ENCODE measurements at places on chromosomes 7 and 10.

DNA sequence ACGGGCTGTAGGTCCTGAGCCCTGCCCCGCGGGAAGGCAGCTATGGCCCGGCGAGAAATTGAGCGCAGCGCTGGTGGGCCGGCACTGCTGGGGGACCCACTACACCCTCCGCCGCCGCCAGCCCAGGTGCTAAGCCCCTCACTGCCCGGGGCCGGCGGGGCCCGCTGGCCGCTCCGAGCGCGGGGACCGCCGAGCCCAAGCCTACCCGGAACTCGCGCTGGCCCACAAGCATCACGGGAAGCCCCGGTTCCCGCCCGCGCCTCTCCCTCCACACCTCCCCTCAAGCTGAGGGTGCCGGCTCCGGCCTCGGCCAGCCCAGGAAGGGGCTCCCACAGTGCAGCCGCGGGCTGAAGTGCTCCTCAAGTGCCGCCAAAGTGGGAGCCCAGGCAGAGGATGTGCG is 5.5 kb upstream of the CACUL1 start:
- DNase-seq, result no peak

- no peak for DNase-seq
These were observed 35.4 kb downstream of the PRR15 start for GRCh38 chr7:29599026-29599425.

DNA sequence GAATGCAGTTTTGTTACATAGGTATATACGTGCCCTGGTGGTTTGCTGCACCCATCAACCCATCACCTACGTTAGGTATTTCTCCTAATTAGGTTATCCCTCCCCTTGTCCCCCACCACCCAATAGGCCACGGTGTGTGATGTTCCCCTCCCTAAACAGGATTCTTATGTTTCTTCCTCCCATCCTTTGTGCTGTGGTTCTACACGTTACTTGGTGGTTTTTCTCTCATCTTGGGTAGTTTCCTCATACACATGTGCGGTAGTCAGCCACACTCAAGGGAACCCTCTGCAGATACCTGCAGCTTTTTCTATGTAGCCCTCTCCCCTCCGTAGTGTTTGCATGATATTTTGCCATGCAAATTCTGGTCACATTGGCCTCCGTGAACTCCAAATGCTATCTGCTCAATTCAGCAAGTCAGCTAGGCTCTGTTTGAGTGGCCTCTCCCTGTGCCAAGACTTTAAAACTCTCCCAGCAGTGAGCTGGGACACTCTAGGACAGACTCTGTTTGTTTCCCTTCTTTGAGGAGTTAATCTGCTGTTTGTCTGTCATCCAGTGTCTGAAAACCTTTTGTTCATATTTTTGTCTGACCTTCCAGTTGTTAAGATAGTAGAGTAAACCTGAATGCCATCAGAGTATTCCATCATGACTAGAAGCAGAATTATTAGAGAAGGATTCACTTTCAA is 41.0 kb downstream of the RABGEF1 start:
- no peak for DNase-seq

DNA sequence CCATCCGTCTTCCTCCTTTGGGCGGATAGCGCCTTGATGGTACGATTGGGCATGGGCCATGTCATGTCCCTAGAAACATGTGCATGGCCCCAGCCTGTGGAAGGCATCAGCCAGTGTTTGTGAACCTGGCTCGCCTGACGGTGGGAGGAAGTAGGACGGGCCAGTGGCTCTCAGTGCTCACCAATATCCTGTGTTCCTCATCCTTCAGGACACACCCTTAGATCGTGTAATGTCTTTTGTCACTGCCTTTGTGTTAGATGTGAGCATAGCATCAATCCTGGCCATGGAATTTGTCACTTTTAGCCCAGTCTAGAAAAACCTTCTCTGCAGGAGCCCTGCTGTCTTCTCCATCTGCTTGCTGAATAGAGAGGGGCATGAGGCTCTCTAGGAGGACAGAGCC is 77.6 kb downstream of the PFKFB3 start:
- DNase-seq, result no peak

- no peak for DNase-seq
These were observed 623.8 kb downstream of the SUGCT start for GRCh38 chr7:40758590-40758989.

DNA sequence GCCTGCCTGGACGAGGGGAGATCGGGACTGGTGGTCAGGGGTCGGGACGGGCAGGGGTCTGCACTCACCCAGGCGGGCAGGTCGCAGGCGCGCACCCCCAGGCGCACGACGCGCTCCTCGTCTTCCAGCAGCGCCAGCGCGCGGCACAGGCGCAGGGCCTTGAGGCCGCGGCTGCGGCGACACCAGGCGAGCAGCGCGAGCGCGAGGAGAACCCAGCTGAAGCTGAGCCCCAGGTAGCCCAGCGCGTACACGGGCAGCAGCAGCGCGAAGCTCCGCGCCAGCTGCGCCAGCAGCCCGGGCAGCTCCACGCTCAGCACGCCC is 328 bp downstream of the ESYT2 start:
- no peak for DNase-seq

- DNase-seq, result no peak
These were observed 185.7 kb upstream of the FZD8 start for GRCh38 chr10:35827783-35828182.

DNA sequence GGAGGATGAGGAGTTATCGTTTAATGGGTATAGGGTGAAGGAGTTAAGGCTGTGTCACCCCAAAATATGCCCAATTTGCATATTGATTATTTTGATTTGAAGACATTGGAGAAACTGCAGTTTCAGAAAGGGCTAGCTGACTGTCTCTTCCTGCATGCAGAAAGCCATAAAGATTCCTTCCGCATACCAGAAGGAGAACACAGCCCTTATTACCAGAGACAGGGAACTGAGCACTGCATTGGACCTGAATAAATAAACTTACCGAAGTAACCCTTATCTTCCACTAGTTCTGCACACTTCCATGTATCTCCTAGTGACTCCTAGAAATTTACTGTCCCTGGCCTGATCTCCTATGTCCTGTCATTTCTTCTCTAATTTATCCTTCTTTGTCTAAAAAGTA is 821.9 kb upstream of the AUTS2 start:
- DNase-seq, result no peak

GRCh38 chr10:21501091-21501490 is 24.4 kb downstream of the SKIDA1 start:
- DNase-seq, result no peak

DNA sequence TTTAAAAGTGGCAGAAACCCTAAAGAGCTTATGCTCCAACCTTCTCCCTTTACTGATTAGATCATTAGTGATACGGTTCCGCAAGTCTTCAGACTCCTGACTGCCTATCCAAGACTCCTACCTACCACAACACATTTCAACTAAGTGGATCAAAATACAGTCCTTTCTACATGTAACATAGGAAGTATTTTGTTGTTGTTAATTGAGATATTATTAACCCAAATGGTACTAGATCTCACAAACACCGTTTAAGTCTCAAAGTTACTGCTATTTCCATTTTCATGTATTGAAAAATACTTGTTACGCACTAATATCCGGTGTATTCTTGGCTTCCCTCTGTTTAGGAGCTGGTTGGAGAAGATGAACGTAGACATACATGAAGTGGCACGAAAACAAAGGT is 1.1 kb downstream of the FAM237B start:
- no peak for DNase-seq

DNA sequence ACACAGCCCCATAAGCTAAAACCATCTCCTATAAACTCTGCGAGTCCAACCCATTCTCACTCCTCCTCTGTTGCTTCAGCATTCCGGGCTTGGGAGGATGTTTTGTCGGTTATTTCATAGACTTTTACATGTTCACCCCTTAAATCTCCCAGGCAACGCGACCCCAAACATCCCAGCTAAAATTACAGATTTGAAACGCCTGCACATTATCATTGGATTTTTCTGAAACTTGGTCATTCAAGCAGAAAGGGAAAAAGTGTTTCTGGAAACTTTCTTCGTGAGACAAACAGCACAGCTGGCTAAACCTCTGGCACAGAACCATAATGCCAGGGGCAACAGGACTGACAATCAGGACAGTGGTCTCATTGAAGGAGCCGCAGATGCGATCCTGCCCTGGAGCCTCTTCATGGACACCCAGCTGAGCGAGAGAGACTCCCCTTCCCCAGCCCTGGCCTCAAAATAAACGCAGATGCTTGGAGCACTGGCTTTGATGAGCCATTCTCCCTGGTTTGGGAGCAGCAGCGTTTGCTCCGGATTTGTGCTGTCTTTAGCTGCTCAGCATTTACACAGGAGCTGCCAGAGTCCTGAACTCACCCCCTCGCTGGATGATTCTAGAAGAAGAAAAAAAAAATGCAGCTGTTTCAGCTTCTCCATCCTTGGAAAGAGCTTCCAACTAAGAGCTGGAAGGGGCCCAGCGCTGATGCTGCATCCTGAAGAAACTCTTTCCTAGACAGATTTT is 30.1 kb downstream of the AFAP1L2 start:
- no peak for DNase-seq

DNA sequence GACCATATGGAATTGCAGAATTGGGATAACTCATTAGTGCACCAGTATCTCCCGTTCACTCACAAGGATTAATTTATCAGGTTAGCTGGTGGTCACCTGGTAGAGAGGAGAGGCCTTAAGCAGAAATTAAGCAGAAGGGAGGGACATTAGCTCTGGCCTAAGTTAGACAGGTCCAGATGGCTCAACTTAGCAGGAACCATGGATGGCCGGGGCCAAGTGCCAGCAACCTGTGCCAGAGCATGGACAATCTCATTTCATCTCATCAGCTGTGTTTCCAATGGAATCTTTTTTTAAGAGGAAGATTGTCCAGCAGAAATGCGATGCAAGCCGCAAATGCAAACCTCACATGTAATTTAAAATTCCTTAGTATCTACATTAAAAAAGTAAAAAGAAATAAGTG is 82.2 kb downstream of the JCAD start:
- DNase-seq, result no peak

GRCh38 chr7:64636386-64636785 is 29.5 kb upstream of the ZNF107 start:
- no peak for DNase-seq

DNA sequence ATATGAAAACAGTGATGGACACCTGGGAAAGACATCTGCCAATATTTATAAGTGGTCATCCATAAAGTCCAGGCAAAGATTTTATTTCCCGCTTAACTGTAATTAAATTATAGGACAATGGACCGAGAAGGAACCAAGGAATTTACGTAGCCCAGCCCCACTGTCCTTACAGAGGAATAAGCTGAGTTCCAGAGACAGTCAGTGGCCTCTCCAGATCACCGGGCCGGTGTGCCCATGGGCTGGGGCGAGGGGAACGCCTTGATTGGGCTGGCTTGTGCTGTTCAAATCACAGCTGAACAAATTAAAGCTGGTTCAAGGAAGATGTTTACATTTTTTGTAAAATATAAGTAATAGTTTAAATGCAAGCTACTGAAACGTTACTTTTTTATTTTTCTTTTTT is 40.7 kb downstream of the PFKP start:
- DNase-seq, result no peak

DNA sequence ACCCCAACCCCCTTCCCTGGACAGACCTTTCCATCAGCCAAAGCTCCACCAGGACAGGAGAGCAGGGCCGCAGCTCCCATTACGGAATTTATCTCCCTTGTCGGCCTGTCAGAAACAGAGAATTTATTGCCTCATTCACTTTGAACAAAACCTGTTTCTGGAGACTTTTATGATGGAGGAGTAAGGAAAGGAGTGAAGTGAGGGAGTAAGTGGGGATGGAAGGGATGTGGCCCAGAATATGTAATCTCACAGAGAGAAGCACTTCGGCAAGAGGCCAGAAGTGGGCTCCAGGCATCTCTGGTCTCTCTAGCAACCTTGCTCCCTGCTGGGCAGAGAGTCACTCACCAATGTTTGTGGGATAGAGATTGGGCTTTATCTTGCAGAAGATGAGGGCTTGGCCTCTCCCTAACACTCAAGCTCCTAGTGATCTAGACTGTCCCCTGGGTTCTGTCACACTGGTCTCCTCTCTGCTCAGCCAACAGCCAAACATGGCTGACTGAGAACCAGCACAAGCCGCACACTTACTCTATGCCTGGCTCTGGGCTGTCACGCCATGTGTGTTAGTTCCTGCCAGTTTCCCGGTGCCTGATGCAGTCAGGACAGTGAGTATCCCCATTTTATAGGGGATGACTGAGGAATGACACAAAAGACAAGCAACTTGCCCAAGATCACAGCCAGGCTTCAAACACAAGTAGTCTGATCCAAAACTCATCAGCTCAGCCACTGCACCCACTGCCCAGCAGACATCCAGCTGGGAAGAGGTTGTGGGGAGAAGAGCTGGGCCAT is 149.4 kb upstream of the ZMIZ1 start:
- no peak for DNase-seq

GRCh38 chr10:49106451-49106850 is 8.9 kb downstream of the VSTM4 start:
- no peak for DNase-seq

DNA sequence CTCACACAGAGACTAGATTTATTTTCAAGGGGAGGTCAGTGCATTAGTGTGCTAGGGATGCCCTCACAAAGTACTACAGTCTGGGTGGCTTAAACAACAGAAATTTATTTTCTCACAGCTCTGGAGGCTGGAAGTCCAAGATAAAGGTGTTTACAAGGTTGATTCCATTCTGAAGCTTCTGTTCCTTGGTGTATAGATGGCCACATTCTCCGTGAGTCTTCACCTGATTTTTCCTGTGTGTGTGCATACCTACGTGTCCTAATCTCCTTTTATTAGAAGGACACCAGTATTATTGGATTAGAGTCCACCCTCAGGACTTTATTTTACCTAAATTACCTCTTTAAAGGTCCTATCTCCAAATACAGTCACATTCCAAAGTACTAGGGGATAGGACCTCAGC is 91.7 kb upstream of the FRMD4A start:
- no peak for DNase-seq

GRCh38 chr10:97572214-97572989 is at the start of gene ANKRD2:
ANKRD2 (plus strand) TSS chr10:97572779; CDS start chr10:97572789, 10 bp downstream.
- DNase-seq, result no peak

DNA sequence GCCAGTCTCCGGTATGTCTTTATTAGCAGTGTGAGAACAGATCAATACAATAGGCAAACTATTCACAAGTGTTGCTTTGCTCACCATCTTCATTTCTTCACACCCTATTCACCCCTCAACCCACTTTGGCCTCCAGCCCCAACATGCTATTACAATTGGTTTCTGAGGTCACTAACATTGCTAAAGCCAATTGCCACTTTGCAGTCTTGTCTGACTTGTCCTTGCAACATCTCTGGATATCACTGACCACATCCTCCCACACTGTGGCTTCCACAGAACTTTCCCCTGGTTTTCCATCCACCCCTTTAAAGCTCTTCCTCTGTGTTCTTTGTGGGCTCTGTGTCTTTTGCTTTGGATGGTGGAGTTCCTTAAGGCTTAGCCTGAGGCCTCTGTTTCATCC is 5.2 kb upstream of the APBB1IP start:
- no peak for DNase-seq

GRCh38 chr7:30776971-30777370 is 5.8 kb downstream of the MINDY4 start:
- no peak for DNase-seq

GRCh38 chr10:74827045-74827441 is 643 bp downstream of the KAT6B start:
- DNase-seq, result no peak

DNA sequence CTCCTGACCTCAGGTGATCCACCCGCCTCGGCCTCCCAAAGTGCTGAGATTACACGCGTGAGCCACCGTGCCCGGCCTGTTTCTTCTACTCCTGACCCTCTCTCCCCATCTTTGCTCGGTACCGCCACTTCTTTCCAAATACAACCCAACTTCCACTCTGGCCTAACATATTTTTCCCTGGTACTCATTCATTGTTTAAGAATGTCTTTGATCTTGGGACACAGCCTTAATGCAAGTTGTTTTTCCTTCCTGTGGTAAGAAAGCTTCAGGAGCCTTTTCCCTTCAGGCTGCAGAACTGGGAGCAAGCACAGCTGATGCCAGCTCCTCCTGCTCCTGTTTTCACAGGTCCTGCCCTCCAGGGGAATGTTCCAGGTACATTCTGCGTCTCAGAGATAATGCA is 13.7 kb downstream of the CALML3 start:
- no peak for DNase-seq

GRCh38 chr7:131008840-131009711 is 275.1 kb upstream of the KLF14 start:
- no peak for DNase-seq

All from type B pancreatic cell (in vitro differentiated cells).